AG10803 (cell line): ENCODE measurements at places on chromosomes 11 and 22.

DNA sequence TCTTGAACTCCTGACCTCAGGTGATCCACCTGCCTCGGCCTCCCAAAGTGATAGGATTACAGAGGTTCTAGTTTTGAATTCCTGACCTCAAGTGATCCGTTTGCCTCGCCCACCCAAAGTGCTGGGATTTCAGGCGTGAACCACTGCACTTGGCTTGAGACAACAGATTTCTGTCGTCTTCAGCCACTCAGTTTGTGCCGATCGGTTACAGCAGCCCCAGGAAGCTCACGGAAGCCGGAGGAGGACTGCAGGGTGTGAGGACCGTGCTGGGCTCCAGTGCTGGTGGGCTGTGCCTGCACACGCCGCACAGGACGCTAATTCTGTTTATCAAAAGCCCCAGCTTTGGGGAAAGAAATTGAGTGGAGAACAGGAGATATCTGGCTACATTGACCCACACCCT is 82.0 kb downstream of the CELSR1 start:
- no peak for DNase-seq

DNA sequence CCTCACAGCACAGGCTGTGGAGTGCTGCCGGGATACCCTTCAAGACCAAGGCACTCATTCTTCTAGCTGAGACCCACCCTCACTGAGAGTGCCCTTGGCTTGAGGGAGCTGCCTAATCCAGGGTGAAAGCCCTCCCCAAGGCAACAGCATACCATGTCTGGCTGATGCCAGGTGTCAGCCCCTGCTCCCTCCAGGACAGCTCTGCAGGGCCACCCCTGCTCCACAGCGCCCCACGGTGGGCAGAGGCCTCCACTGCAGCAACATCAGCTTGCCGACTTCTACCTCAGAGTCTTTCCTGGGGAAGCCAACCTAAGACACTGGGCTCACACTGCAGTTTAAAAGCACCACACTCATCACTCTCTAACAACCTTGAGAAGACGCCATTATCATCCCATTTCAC is 29.0 kb downstream of the TTLL1 start:
- no peak for DNase-seq

- DNase-seq = peak; percentile 30
Observed at GRCh38 chr11:112564228-112564955, 303.7 kb upstream of the PLET1 start.

DNA sequence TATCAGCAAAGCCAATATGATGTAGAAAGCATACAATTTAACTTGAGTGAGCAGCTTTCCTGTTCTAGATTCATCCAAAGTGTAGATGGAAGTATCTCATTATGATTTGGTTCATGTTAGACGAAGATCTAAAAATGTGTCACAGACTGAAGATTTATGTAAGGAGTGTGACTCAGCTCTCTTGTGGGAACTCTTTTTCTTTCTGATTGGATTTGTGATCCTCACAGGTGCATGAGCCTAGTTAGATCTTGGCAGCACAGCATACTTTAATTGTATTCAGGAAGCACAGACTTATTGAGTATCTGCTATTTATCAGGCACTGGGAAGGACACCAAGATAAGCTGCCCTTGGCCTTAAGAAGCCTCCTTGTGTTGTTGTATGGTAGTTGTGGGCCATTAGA is 147.1 kb downstream of the C11orf91 start:
- no peak for DNase-seq

DNA sequence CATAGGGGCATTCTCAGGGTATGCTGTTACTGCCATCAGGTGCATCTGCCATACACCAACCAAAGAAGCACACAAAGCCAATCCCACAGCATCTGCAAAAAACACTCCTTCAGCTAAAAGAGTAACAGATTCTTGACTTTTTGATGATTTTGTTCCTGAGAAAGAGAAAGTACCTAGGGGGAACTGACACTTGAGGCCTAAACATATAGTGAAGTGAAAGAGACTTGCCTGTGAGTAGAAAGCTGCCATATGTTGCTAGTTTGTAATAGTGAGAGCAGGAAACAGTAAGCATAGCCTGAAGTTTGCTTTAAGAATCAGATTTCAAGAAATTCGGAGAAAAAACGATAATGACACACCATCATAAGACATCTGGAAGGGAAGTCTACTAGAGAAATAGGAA is 97.9 kb upstream of the CTSC start:
- DNase-seq = no peak
